Chondrocyte (in vitro differentiated cells): ENCODE measurements at places on chromosomes 5 and 9. TPM values are rescaled to one million over a fixed set of nuclear protein-coding genes. Genes with fewer than 3 reads are reported as not detected.

- H3K27ac ChIP-seq = no peak overlapping the region
- H3K4me1 ChIP-seq = no peaks in the 10 kb centered on the region
- no peak for DNase-seq
- H3K36me3 ChIP-seq = peaks cover 7% of the 10 kb centered on the region
- no peak overlapping the region for H3K4me3 ChIP-seq
- peaks cover 2% of the 10 kb centered on the region for H3K27me3 ChIP-seq
These were observed 221.4 kb downstream of the SPATA31D1 start for GRCh38 chr9:82209797-82210470.

- peak; percentile 62 for DNase-seq
- H3K4me1 ChIP-seq = peaks cover 25% of the 10 kb centered on the region
- no peak overlapping the region for H3K4me3 ChIP-seq
- H3K27ac ChIP-seq = no peak overlapping the region
These were observed 25.8 kb upstream of the LPCAT1 start for GRCh38 chr5:1549475-1550030.

- peak overlapping the region; percentile 93 for H3K27ac ChIP-seq
- no peak overlapping the region for H3K4me3 ChIP-seq
- no peak for DNase-seq
- peaks cover 8% of the 10 kb centered on the region for H3K36me3 ChIP-seq
These were observed 21.7 kb downstream of the ERGIC1 start for GRCh38 chr5:172855597-172856292.

DNA sequence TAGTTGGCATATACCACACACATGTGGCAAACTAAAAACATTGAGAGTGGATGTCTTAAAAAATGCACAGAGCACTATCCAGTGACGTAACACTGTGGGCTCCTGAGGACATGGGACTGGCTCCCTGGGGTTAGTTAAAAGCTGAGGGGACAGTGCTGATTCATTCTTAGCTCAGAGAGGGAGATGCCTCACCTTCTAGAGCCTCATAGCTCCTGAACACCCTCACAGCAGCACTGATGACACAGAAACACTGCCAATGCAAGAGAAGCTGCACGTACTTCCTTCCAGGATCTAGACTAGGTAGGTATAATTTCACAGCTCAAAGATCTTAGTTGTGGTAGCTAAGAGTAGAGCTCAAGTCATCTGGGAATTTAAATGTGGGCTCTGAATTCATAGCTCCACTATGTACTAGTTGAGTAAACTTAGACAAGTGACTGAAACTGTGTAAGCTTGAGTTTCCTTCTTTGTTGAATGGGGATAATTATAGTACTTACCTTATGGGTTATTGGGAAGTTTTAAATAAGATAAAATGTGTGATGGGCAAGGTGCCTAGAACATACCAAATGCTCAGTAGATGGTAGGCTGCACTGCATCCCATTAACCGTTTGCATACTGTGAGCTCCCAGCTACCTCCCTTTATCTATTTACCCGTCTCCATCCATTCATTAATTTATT, 279.9 kb downstream of the ASTN2 start:
- no peak overlapping the region for H3K27ac ChIP-seq
- no peak overlapping the region for H3K4me3 ChIP-seq
- H3K4me1 ChIP-seq = no peaks in the 10 kb centered on the region
- no peak for DNase-seq

DNA sequence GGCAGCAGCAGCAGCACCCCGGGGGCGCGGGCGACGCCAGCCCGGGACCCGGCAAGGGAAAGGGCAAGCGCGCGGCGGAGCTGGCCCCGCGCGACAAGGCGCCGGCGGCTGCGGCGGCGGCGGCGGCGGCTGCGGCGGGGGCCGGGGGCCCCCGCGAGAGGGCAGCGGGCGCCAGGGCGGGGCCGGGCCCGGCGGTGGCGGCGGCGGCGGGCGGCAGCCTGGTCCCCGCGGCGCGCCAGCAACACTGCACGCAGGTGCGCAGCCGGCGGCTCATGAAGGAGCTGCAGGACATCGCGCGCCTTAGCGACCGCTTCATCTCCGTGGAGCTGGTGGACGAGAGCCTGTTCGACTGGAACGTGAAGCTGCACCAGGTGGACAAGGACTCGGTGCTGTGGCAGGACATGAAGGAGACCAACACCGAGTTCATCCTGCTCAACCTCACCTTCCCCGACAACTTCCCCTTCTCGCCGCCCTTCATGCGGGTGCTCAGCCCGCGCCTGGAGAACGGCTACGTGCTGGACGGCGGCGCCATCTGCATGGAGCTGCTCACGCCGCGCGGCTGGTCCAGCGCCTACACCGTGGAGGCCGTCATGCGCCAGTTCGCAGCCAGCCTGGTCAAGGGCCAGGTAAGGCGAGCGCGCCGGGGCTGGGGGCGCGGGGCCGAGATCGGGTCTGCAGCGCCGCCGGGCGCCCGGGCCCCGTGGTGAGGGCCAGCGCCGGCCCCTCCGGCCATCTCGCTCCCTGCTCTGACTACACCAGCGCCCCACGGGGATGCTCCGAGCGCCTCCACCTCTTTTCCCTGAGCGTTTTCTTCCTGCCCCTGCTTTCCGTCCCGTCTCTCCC, at the start of gene UBE2QL1:
TSS of gene UBE2QL1 (plus strand) at position 238 of the 843 bp plus-strand sequence. CDS start at position 273, 35 bp downstream.
- peak within 1 kb of the TSS; percentile 64 for H3K4me3 ChIP-seq
- H3K4me1 ChIP-seq = peaks cover 12% of the 10 kb centered on the region
- H3K27me3 ChIP-seq = peaks cover 45% of the 10 kb centered on the region
- H3K36me3 ChIP-seq = no peaks in the 10 kb centered on the region
- DNase-seq = no peak

- no peak for DNase-seq
- H3K4me1 ChIP-seq = peaks cover 83% of the 10 kb centered on the region
- peaks cover 2% of the 10 kb centered on the region for H3K36me3 ChIP-seq
- no peak overlapping the region for H3K27ac ChIP-seq
These were observed 54.8 kb downstream of the SLC22A5 start for GRCh38 chr5:132424167-132424880.

GRCh38 chr9:69965416-69966145, 78.1 kb upstream of the MAMDC2 start:
- H3K27me3 ChIP-seq = no peaks in the 10 kb centered on the region
- no peak overlapping the region for H3K4me3 ChIP-seq
- no peaks in the 10 kb centered on the region for H3K36me3 ChIP-seq
- H3K27ac ChIP-seq = no peak overlapping the region
- peaks cover 23% of the 10 kb centered on the region for H3K4me1 ChIP-seq
- no peak for DNase-seq

- peaks cover 14% of the 10 kb centered on the region for H3K4me1 ChIP-seq
- no peak overlapping the region for H3K27ac ChIP-seq
- DNase-seq = no peak
- H3K4me3 ChIP-seq = no peak overlapping the region
- peaks cover 7% of the 10 kb centered on the region for H3K27me3 ChIP-seq
These were observed 118.9 kb upstream of the S1PR3 start for GRCh38 chr9:88872192-88872946.

DNA sequence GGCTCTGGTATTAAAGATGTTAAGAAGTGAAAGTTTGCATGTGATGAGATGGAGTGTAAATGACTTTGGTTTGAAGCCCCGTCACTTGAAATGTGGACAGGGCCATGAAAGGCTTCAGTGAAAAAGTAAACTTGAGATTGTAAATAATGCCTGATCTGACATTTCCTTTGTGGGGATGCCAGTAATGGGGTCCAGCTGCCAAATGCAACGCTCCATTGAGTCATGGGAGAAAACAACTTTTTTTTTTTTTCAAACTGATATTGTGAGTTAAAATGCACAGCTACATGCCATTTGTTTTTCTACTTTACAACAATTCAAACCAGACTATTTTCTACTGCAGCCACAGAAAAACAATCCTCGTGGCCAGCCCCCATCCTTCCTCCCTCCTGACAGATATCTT, 327.0 kb upstream of the TNC start:
- no peaks in the 10 kb centered on the region for H3K36me3 ChIP-seq
- no peak for DNase-seq
- H3K27ac ChIP-seq = no peak overlapping the region

- DNase-seq = peak; percentile 71
- no peak overlapping the region for H3K27ac ChIP-seq
- H3K36me3 ChIP-seq = no peaks in the 10 kb centered on the region
These were observed 12.2 kb upstream of the VAV2 start for GRCh38 chr9:134004131-134004873.

DNA sequence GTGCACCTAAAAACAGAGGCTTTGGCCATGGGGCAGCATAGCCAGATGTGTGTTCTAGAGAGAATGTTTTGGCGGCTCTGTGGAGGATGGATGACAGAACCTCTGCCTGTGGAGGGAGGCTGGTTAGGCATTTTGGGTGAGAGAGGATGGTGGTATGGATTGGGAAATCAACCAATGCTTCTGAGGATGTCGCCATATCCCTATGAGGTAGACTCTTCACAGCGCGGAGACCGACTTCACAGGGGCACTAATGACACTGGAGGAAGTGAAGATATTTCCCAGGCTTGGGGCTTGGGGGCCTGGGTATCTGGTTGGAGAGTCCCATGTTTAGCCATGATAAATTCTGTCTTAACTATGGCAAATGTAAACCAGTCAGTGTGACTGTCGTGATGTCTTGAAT, 140.6 kb upstream of the KLF4 start:
- no peak overlapping the region for H3K27ac ChIP-seq
- no peaks in the 10 kb centered on the region for H3K36me3 ChIP-seq
- no peak for DNase-seq
- no peak overlapping the region for H3K4me3 ChIP-seq
- H3K4me1 ChIP-seq = peaks cover 10% of the 10 kb centered on the region

DNA sequence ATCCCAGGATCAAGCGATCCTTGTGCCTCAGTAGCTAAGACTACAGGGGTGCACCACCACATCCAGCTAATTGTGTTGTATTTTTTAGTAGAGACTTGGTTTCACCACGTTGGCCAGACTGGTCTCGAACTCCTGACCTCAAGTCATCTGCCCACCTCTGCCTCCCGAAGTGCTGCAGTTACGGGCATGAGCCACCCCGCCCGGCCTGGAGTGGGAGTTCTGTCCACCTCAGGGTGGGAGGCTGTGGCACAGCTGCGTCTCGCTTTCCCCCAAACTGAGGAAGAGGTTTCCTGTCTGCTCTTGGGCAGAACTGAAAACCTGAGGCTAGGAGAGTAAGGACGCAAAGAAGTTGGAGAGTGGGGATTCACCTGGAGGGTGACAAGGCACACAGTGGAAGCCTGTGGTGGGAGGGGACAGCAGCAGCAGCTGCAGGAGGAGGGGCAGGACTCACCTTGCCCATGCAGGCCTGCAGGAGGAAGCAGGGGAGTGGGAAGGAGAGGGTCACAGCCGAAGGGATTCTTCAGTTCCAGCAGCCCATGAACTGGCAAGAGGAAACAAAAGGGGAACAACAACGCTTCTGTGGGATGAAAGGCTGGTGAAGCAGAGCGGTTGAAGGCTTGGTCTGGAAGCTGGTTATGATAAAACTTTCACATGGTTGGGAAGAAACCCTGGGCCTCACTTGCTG, 181.4 kb downstream of the GAS1 start:
- H3K27me3 ChIP-seq = no peaks in the 10 kb centered on the region
- H3K4me3 ChIP-seq = no peak overlapping the region
- H3K4me1 ChIP-seq = peaks cover 6% of the 10 kb centered on the region
- no peak for DNase-seq

- H3K27ac ChIP-seq = no peak overlapping the region
- peaks cover 18% of the 10 kb centered on the region for H3K4me1 ChIP-seq
- DNase-seq = no peak
These were observed 28.2 kb downstream of the LIFR start for GRCh38 chr5:38528162-38528703.

DNA sequence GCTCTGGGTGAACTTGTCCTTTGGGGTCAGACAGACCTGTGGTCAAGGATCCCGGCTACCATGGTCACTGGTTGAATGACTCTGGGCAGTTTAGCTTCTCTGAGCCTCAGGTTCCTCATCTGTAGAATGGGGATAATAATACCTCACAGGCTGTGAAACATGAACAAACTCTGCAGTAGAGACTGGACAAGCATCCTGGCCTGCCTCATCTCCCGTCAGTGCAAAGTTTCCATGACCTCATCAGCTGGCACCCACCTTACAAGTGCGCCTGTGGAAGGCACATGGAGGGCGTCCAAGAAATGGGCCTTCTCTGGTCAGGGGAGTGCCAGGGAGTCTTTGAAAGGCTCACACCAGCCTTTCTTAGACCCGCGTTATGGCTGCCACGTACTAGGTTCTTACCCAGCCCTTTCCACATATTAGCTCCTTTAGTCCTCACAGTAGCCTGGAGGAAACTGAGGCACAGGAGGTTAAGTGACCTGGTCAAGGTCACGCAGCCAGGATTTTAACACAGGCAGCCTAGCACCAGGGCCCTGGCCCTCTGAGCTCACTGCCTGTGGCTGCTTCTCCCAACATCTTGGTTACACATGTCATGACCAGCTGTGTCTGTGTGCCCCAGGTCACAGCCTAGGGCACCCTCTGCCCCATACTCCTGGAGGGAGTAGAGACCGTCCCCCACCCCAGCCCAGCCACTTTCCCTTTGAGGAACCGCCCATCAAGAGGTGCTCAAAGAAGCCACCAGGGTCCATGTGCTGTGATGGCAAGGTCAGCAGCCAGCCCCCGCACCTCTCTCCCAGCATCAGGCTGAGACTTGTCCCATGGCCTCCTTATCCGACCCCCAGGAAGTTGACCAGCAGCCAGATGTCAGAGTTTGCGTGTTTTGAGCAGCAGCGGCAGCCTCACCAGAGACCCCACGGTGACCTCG, 39.4 kb upstream of the RPL26L1 start:
- peak overlapping the region; percentile 88 for H3K27ac ChIP-seq
- no peak overlapping the region for H3K4me3 ChIP-seq
- peaks cover 24% of the 10 kb centered on the region for H3K36me3 ChIP-seq

DNA sequence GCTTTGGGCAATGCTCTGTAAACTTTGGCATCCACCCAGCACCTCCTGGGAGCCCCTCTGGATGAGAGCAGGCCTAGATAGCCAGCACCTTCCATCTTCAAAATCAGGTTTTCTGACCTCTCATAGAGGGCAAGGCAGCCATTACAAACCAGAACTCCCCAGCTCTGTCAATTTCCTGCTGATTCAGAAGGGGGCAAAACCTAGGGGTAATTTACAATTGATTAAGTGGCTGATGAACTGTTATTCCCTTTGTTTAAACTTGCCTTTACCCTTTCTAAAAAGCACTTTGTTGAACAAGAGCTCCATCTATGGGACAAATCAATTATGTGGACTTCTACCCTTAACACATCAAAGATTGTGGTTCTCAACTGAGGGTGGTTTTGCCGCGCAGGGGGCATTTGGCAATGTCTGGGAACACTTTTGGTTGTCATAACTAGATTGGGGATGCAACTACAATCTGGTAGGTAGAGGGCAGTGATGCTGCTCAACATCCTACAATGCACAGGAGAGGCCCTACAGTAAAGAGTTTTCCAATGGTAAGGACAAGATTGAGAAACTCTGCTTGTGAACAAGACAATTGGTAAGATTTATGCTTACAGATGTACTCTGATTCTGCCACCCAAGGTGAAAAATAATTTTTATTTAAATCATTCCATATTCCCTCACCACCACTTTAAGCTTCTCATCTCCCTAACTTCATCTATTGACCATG, 184.1 kb downstream of the MARCHF11 start:
- peaks cover 12% of the 10 kb centered on the region for H3K4me1 ChIP-seq
- H3K27ac ChIP-seq = no peak overlapping the region
- peaks cover 13% of the 10 kb centered on the region for H3K27me3 ChIP-seq
- no peak for DNase-seq
- H3K4me3 ChIP-seq = no peak overlapping the region
- peaks cover 11% of the 10 kb centered on the region for H3K36me3 ChIP-seq

- H3K27ac ChIP-seq = no peak overlapping the region
- peak; percentile 77 for DNase-seq
- H3K4me1 ChIP-seq = peaks cover 8% of the 10 kb centered on the region
- no peak overlapping the region for H3K4me3 ChIP-seq
- no peaks in the 10 kb centered on the region for H3K36me3 ChIP-seq
These were observed 284.5 kb upstream of the POU5F2 start for GRCh38 chr5:94025788-94026473.

Gene AKNA
- total RNA-seq = 19.1 to 43.1 TPM (median 43.0 TPM) in 3 replicates

Gene CD72
- 0.51 to 1.1 TPM (median 1.1 TPM) in 3 replicates for total RNA-seq

Gene AUH
- 8.8 to 11.5 TPM (median 9.1 TPM) in 3 replicates for total RNA-seq

Gene SPAG8
- 0.30 to 3.3 TPM (median 0.82 TPM) in 3 replicates for total RNA-seq

Gene EXOSC2
- total RNA-seq = 15.6 to 27.7 TPM (median 16.2 TPM) in 3 replicates

Gene PCDHGA12
- total RNA-seq = 0.64 to 2.2 TPM (median 0.75 TPM) in 3 replicates
